ENCODE measurements at places on chromosomes 6 and 20.
A peak's percentile ranks its signal among the peaks of the same experiment; 100 is the strongest.

DNA sequence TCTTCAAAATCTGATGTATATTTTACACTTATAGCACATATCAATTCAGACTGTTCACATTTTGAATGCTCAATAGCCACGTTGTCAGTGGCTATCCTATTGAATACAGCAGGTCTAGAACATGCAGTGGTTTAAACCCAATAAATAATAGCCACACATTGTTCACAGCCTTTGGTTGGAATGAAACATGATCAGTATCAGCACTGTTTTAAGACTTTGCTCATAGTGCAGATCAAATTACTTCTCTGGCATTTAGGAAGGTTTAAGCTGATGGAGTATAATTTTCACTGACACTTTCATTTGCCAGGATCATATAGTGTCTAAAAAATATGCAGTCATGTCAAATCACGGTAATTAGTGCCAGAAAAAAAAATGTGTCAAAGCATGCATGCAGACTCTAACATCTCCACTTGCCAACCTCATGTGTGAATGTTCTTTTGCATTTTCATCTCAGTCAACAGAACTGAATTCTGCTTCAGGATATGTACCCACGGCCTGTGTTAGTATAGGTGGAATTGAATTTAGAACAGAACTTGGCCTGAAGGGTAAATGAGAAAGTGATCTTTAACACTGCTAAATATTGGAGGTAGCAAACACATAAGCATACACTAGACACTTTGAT is 184.1 kb downstream of the SLC24A3 start:
- no peak for DNase-seq

DNA sequence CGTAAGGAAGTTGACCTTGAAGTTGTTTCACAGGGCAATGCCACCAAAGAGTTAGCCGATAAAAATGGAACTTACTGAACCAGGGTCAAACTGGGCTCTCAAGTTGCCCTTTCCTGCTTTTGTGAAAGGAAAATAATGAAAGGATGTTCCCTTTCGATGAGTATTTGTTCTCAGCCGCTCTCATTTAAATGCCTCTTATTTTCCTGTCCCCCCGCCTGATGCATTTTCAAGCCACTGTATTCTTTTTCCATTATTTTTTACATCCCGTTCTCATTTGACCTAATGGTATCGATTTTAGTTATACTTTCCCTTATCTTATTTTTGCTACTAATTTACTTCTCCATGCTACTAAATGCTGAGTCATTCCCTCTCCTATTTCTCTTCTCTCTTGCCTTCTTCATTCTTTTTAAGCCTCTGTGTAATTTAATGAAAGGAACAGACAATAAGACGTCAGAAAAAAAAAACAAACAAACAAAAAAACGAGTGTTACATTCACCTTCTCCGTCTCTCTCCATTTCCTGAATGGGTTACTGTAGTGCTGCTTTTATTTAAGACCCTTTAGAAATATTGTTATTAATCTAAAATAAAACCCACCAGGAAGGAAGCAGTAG is 655 bp upstream of the NDUFAF4 start:
- no peak for DNase-seq

GRCh38 chr6:70601014-70601413 is 34.3 kb downstream of the SDHAF4 start:
- DNase-seq: no peak

GRCh38 chr6:160510199-160510598 is 153.9 kb downstream of the LPA start:
- DNase-seq: no peak

GRCh38 chr6:154012852-154013251 is 26.2 kb upstream of the OPRM1 start:
- no peak for DNase-seq

DNA sequence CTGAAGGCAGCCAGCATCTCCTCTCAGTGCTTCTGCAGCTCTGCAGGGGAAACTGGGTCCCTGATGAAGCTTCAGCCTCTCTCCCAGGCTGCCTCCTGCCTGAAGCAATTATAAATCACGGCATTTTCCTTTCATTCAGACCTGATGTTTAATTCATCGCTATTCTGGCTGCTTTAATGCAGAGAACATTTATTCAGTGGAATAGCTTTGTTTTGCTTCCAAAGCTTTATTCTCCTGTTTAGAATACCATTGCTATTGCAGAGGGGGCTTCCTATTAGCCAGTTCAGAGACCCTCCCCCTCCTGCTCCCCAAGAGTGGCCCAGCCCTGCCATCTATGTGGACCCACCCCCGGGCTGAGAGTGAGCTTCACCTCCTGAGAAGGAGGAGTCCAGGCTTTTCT is 255.6 kb downstream of the LRFN2 start:
- no peak for DNase-seq

- no peak for DNase-seq
Measured at GRCh38 chr6:118283766-118284165, 264.3 kb upstream of the PLN start.

DNA sequence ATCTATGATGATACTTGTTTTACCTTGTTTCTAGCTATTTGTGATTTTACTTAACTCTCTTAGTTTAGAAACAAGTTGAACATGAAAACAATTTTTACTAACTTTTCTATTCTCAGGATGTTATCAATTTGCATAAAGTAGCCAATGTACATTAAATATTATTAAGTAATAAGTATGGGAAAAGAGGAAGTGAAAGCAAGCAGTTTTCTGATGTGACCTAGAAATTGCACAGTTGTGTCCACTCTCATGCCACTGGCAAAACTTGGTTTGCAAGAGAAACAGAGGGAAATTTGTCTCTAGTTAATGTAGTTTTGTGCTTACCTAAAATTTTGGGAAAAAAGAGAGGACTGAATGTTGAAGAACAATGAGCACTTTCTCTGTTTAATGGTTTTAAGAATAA is 19.2 kb upstream of the TSPYL1 start:
- DNase-seq: no peak

- DNase-seq: no peak
Measured at GRCh38 chr20:31523361-31524283, 9.4 kb downstream of the HM13 start.

DNA sequence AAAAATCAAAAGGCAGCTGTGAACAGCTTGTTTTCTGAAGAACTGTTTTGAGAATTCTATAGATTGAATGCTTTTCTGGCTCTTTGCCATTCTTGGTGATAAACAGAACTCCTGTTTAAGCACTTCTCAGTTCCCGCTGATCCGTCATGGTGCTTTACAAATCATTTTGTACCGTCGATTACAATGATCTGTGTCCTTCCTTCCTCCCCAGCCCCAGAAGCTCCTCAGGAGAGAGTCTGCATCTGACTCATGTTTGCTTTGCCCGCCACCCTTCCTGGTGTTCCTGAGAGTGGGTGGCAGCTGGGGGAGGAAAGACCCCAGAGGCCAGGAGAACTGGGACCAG is 538.6 kb upstream of the MARCKS start:
- no peak for DNase-seq

DNA sequence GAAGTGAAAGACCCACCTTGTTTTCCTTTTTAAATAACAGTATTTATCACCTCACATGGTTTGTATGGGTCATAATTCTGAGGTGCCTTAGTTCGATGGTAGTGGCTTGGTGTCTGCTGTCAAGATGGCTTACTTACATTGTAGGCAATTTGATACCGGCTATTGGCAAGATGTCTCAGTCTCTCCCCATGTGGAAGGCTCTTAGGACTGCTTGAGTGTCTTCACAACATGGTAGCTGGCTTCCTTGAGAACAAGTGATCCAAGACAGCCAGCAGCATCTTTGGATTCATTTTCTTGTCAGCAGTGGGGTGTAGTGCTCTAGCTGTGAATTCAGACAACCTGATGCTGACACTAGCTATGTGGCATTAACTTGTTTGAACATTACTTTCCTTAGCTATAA is 70.1 kb downstream of the CBFA2T2 start:
- DNase-seq: no peak

GRCh38 chr20:32743237-32744112 is at the start of gene COMMD7:
Gene COMMD7 (minus strand): TSS chr20:32743467. CDS start chr20:32743391, 76 bp downstream.
- DNase-seq: peak; percentile 18

DNA sequence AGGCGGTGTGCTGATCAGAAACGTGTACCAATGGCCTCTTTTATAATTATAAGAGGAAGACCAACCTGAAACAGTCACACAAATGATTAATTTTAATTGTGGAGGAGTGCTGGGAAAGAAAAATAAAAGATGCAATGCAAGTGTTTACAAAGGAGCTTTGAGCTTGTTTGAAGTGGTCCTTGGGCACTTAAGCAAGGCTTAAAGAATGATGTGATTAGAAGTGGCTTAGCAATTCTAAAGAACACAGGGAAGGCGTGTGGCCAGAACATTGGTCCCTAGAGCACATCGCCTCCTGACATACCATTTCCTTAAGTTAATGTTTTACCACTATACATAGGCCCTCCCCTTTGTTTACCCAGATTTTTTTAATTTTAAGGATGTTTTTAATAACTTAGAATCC is 26.1 kb downstream of the PTPN1 start:
- no peak for DNase-seq

- DNase-seq: no peak
Measured at GRCh38 chr20:53513168-53513488, 80.5 kb downstream of the ZNF217 start.

GRCh38 chr20:61762167-61762710 is 303.4 kb downstream of the TAF4 start:
- DNase-seq: no peak

- DNase-seq: no peak
Measured at GRCh38 chr6:159693894-159694545, 979 bp upstream of the SOD2 start.
